Thyroid gland (tissue), 4 donors: ENCODE measurements at places on chromosomes 1 and 21. TPM values are rescaled to one million over a fixed set of nuclear protein-coding genes. Genes with fewer than 3 reads are reported as not detected.

DNA sequence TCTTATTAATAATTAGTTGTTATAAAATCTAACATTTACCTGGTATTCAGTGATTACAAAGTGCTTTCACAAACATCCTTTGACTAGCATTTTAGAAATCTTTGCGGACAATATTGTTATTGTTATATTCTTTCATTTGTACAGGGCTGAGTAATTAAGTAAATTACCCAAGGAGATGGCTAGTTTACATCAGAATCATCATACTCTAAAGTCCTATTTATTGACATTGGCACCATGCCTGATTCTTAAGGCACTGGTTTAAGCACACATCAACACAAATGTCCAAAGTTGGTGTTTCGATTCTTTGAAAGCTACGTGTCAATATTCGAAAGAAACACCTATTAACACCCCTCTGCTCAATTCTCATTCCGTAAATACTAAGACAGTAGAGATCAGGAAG lies 424.6 kb upstream of the CHRM3 start:
- no peaks in the 10 kb centered on the region for H3K27me3 ChIP-seq
- no peak for DNase-seq
- H3K27ac ChIP-seq = no peak overlapping the region

DNA sequence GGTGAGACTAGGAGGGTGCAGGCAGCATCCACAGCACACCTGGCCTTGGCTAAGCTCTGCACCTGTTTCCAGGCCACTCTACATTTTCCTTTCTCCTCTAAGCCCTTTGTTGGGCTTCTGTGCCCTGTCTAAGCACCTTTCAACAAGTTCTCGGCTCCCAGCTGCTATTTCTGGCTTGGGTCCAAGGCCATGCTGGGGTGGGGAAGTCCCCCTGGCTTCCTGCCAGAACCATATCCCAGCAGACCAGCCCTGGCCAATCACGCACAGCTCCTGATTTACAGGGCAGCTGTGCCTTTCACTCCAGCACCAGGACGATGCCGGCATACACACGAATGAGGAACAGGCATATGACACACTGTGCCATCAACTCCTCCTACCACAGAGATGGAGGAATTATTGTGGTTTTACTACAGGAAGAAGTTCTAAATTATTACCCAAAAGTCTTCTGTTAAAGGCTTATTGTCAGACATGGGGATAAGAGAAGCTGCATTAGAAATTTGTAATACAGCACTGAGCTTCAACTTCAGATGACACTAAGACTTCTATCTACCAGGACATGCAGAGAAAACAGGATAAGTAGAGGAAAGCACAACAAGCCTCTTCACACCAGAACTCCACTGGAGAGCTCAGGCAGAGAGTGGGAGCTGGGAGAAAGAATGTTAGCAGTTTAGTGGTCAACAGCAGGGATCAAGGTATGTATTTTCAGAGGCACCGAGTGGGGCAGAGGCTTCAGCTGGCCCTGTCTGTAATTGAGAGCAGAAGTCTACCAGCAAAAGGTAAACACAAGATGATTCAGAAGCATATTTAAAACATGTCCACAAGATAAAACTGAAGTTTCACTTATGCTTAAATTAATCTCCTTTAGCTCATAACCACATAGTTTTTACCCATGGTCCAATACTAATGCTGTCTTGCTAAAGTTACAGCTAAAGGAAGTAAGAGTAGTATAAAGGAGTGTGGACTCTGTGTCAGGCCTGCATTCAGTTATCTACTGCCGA lies 37.4 kb downstream of the TRIT1 start:
- H3K36me3 ChIP-seq = peaks cover 22% of the 10 kb centered on the region
- peak overlapping the region; percentile 66 for H3K27ac ChIP-seq
- peak; percentile 93 for DNase-seq

GRCh38 chr1:61289232-61290098 lies 207.1 kb downstream of the NFIA start:
- H3K36me3 ChIP-seq = no peaks in the 10 kb centered on the region
- no peak for DNase-seq
- no peak overlapping the region for H3K27ac ChIP-seq
- no peaks in the 10 kb centered on the region for H3K27me3 ChIP-seq
- peaks cover 54% of the 10 kb centered on the region for H3K4me1 ChIP-seq
- no peak overlapping the region for H3K4me3 ChIP-seq

GRCh38 chr1:193131266-193131860 lies 9.5 kb downstream of the CDC73 start:
- no peak for DNase-seq
- H3K27me3 ChIP-seq = no peaks in the 10 kb centered on the region
- no peak overlapping the region for H3K4me3 ChIP-seq
- H3K27ac ChIP-seq = no peak overlapping the region

- peaks cover 43% of the 10 kb centered on the region for H3K4me1 ChIP-seq
- no peaks in the 10 kb centered on the region for H3K27me3 ChIP-seq
- no peak overlapping the region for H3K4me3 ChIP-seq
- H3K36me3 ChIP-seq = no peaks in the 10 kb centered on the region
These were observed 33.6 kb upstream of the THEM4 start for GRCh38 chr1:151942882-151943281.

GRCh38 chr1:230113593-230114236 lies 46.7 kb downstream of the GALNT2 start:
- peak overlapping the region; percentile 82 for H3K27ac ChIP-seq
- H3K36me3 ChIP-seq = no peaks in the 10 kb centered on the region
- no peaks in the 10 kb centered on the region for H3K27me3 ChIP-seq
- H3K4me3 ChIP-seq = no peak overlapping the region
- DNase-seq = peak; percentile 52

DNA sequence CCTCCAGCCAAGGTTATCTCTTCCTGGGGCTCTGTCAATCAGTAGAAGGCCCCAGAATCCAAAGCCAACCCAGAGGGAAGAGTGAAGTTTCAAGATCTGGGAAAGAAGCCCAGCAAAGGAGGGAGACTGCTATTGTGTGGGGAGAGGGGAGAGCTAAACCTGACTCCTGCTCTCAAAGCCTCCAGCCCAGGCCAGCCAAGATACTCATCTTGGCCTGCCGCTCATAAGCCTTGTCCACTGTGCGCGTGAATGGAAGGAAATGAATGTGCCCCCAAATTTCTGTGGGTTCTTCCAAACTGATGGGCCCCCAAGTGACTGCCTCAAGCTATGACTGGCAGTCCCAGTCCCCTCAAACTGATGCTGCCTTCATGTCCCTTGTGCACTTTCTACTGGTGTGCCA lies 2.0 kb downstream of the PLXNA2 start:
- no peak for DNase-seq
- H3K27me3 ChIP-seq = no peaks in the 10 kb centered on the region
- peaks cover 29% of the 10 kb centered on the region for H3K4me1 ChIP-seq

The RGS13 gene
- total RNA-seq = not detected

- H3K4me3 ChIP-seq = no peak overlapping the region
- no peaks in the 10 kb centered on the region for H3K36me3 ChIP-seq
- H3K27me3 ChIP-seq = no peaks in the 10 kb centered on the region
- H3K4me1 ChIP-seq = no peaks in the 10 kb centered on the region
- H3K27ac ChIP-seq = no peak overlapping the region
These were observed 46.7 kb downstream of the SMYD3 start for GRCh38 chr1:246460406-246460805.

The ERG gene
- 9.9 TPM for total RNA-seq

DNA sequence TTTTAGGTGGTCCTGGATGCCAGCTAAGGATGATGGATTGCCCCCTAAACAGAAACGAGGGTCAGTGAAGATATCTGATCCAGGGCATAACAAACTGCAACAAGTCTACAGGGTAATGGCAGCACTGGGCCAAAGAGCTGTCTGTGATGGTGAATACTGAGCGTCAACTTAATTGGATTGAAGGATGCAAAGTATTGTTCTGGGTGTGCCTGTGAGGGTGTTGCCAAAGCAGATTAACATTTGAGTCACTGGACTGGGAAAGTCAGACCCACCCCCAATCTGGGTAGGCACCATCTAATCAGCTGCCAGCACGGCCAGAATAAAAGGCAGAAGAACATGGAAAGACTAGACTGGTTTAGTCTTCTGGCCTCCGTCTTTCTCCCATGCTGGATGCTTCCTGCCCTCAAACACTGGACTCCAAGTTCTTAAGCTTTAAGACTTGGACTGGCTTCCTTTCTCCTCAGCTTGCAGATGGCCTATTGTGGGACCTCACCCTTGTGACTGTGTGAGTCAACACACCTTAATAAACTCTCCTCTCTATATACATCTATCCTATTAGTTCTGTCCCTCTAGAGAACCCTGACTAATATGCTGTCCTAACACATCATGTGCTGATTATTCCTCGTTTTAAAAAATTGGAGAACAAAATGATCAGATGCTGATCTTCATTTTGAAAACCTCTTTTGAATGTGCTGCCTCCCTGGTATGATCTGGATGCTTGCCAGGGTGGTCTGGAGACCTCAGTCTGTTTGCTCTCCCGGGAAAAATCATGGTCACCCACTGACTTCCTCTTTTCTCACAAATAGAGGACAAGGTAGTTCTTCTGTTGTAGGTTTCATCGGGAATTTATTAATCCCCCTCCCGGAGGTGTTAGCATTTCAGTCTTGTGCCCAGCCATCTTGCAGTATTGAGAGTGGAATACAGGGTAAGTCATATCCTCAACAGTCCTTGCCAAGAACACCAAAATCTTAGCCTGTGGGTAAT lies 234.7 kb downstream of the SETD4 start:
- DNase-seq = no peak
- H3K4me1 ChIP-seq = no peaks in the 10 kb centered on the region
- H3K36me3 ChIP-seq = no peaks in the 10 kb centered on the region
- no peak overlapping the region for H3K4me3 ChIP-seq
- H3K27ac ChIP-seq = no peak overlapping the region

- no peaks in the 10 kb centered on the region for H3K4me1 ChIP-seq
- peak; percentile 66 for DNase-seq
- H3K27ac ChIP-seq = no peak overlapping the region
- H3K27me3 ChIP-seq = no peaks in the 10 kb centered on the region
- H3K4me3 ChIP-seq = no peak overlapping the region
These were observed 43.5 kb downstream of the CHIA start for GRCh38 chr1:111334169-111334568.

The TRAF3IP3 gene
- 0.93 TPM for total RNA-seq

GRCh38 chr1:154808909-154809262 lies 61.2 kb downstream of the KCNN3 start:
- H3K4me3 ChIP-seq = no peak overlapping the region
- peaks cover 5% of the 10 kb centered on the region for H3K4me1 ChIP-seq
- DNase-seq = peak; percentile 59
- no peaks in the 10 kb centered on the region for H3K36me3 ChIP-seq
- no peaks in the 10 kb centered on the region for H3K27me3 ChIP-seq

The CA6 gene
- not detected for total RNA-seq

The SLC6A9 gene
- total RNA-seq = 7.5 TPM

DNA sequence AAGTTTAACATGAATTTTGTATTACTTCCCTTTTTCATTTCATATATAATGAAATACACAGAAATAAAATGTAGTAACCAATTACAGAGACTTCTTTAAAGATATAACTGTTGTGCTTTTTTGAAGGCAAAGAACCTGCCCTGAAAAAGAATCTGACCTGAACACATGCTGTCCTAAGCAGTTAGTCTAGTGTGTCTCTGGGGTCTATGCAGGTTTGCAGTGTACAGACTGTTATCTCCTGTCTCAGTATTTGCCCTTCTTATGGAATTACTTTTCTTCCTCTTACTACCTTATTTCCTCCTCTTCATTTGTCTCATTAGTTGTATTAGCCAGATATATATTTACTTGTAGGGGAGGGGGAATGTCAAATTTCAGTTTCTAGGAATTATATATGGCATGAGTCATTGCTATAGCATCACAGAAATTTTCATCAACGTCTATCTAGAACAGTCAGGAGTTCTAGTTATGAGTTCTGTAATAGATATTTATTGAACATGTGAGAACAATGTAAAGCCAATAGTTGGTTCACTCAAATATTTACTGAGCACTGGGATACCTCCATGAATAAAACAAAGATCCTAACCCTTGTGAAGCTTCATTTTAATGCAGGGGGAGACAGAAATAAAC lies 28.4 kb upstream of the PLEKHO1 start:
- H3K36me3 ChIP-seq = no peaks in the 10 kb centered on the region
- H3K27me3 ChIP-seq = no peaks in the 10 kb centered on the region
- H3K27ac ChIP-seq = no peak overlapping the region
- DNase-seq = no peak

DNA sequence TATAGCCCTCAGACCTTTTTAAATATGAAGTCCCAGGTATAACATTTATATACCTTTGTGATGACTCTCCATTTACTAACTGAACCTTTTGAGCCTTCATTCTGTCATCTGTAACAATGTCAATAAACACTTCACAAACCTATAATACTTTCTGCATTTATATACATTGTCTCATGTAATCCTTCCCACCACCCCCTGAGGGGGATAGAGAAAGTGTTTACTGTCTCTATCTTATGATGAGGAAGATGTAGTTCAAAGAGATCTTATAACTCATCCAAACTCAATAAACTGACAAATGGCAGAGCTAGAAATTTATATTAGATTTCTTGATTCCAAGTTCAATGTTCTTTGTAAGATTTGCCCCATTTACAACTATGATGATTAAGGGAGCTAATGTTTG lies 48.3 kb upstream of the CR2 start:
- no peak overlapping the region for H3K4me3 ChIP-seq
- no peak for DNase-seq
- no peaks in the 10 kb centered on the region for H3K4me1 ChIP-seq
- H3K27me3 ChIP-seq = no peaks in the 10 kb centered on the region

The TSSK3 gene
- 1.2 TPM for total RNA-seq

The SPATA1 gene
- total RNA-seq = 1.8 TPM

DNA sequence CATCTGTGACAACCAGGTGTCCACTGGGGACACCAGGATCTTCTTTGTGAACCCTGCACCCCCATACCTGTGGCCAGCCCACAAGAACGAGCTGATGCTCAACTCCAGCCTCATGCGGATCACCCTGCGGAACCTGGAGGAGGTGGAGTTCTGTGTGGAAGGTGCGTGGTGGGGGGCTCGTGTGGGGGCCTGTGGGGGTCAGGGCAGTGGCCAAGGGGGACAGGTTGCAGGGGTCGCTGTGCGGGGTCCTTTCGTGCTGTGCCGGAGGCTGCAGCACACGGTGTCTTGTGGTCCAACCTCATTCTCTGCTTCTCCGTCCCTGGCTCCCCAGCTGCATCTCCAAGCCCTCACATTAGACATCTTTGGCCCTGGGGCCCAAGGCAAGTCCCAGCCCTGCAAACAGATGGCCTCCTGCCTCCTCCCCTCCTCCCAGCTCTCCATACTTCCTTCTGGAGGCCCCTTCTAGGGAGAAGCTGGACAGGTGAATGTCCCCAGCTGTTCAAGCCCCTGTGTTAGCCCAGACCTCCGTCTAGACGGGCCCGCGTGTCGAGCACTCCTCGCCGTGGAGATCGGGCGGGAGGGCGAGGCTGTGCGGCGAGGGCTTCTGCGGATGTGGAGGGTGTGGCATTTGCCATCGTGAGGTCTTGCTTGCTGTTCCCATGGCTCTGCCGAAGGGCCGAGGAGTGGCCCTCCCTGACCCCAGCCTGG lies 2.5 kb downstream of the AGRN start:
- H3K4me3 ChIP-seq = no peak overlapping the region
- H3K4me1 ChIP-seq = peaks cover 47% of the 10 kb centered on the region
- DNase-seq = no peak
- H3K27me3 ChIP-seq = no peaks in the 10 kb centered on the region

DNA sequence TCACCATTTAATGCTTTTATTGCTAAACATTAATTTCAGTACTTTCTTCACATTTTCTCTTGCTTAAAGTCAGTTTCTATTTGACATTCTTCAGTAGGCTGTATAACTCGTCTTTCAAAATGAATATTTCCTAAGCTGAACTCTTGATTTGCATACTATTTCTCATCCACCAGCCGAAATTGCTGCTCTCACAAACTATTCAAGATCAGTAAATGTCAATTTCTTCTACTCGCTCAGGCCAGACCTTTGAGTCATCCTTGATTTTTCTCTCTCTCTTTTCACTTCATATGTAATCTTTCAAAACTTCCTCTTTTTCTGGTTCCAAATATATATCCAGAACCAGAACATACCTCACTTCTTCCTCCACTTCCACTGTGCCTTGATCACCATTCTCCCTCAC lies 990.0 kb downstream of the KCNT2 start:
- no peaks in the 10 kb centered on the region for H3K27me3 ChIP-seq
- no peak for DNase-seq
- H3K4me1 ChIP-seq = no peaks in the 10 kb centered on the region
- no peak overlapping the region for H3K27ac ChIP-seq
- H3K36me3 ChIP-seq = no peaks in the 10 kb centered on the region
- no peak overlapping the region for H3K4me3 ChIP-seq
